Ovary (tissue), 10 donors: ENCODE measurements at places on chromosomes 16 and 17.
A peak's percentile ranks its signal among the peaks of the same experiment; 100 is the strongest.

DNA sequence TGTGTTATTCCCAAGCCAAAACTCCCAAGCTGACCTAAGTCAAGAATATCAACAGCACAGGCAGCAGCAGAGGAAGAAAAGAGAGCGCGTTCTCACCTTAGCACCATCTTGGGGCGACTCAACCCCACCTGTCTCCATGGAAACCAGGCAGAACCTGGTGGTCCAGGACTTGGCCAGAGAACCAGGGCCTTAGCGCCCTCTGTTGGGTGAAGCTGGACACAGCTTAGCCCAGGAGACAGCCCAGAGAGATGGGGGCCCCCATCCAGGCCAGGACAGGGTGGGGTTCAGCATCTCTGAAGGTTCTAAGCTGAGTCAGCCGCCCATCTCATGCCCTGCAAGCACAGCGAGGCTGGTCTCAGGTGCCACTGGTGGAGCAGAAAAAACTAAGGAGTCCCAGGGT, 60.1 kb upstream of the TMEM132E start:
- no peak overlapping the region for H3K4me3 ChIP-seq
- no peaks in the 10 kb centered on the region for H3K36me3 ChIP-seq
- no peaks in the 10 kb centered on the region for H3K27me3 ChIP-seq
- DNase-seq = no peak
- no peaks in the 10 kb centered on the region for H3K4me1 ChIP-seq

GRCh38 chr17:16419929-16420271, 4.5 kb downstream of the TRPV2 start:
- no peak for DNase-seq
- peaks cover 5% of the 10 kb centered on the region for H3K4me1 ChIP-seq
- H3K27ac ChIP-seq = no peak overlapping the region
- H3K27me3 ChIP-seq = no peaks in the 10 kb centered on the region
- no peak overlapping the region for H3K4me3 ChIP-seq

- H3K27ac ChIP-seq = no peak overlapping the region
- H3K27me3 ChIP-seq = no peaks in the 10 kb centered on the region
- no peaks in the 10 kb centered on the region for H3K4me1 ChIP-seq
- H3K4me3 ChIP-seq = no peak overlapping the region
- H3K36me3 ChIP-seq = no peaks in the 10 kb centered on the region
- DNase-seq = no peak
Measured at GRCh38 chr17:34723875-34724274, 144.5 kb downstream of the TMEM132E start.

DNA sequence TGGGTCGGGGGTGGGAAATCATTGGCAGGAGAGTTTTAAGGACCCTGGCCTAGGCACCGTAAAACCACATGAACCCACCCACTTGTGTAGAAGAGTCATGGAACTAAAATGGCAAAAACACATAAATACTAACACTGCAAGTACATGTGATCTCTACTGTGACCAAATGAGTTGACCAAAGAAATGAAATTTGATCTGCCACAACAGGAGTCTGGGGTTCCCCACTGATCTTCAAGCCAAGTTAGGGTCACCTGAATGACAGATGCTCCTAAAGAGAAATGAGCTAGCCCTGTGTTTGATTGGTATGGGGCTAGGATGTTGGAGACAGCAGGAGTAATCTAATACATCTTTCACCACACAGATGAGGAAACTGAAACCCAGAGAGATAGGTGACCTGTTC, 21.5 kb upstream of the SKAP1 start:
- no peaks in the 10 kb centered on the region for H3K4me1 ChIP-seq
- H3K27me3 ChIP-seq = no peaks in the 10 kb centered on the region
- H3K36me3 ChIP-seq = no peaks in the 10 kb centered on the region
- DNase-seq = no peak
- H3K27ac ChIP-seq = no peak overlapping the region
- H3K4me3 ChIP-seq = no peak overlapping the region

GRCh38 chr17:59786536-59787319, 79.3 kb downstream of the VMP1 start:
- peak overlapping the region; percentile 2 for H3K4me3 ChIP-seq
- DNase-seq = no peak
- no peaks in the 10 kb centered on the region for H3K27me3 ChIP-seq
- peaks cover 12% of the 10 kb centered on the region for H3K4me1 ChIP-seq
- H3K27ac ChIP-seq = peak overlapping the region; percentile 6

GRCh38 chr16:50606431-50607050, 58.3 kb downstream of the NKD1 start:
- H3K4me3 ChIP-seq = no peak overlapping the region
- no peak overlapping the region for H3K27ac ChIP-seq
- peaks cover 19% of the 10 kb centered on the region for H3K4me1 ChIP-seq
- H3K27me3 ChIP-seq = no peaks in the 10 kb centered on the region
- no peak for DNase-seq

DNA sequence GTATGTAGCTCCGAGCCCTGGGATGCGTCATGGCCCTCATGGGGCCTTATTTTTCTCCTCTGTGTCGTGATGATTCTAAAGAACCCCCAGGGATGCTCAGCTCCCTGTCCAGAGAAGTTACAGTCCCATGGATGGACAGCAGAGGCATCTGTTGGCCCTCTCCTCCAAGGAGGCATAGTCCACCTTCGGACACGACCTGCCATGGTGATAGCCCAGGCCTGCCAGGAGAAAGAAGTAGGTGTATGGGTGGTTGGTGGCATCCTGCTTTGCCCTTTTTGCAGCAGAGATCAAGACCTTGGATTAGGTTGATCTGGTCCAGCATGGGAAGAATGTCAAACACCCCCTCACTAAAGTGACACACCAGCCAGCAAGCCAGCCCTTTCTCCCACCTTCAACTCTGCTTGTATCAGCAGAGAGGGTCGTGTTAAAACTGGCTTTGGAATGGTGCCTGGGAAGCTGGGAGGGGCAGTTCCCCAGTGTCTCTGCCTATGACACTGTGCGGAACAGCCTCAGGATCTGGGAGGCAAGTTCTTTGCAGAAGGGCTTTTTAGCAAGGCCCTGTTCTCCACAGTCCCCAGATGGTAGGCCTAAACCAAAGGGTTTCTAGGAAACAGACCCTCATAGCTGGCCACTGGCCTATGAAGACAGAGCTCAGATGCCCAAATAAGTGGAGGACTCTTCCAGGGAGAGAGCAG, 259.9 kb upstream of the RPL38 start:
- H3K4me3 ChIP-seq = no peak overlapping the region
- H3K27ac ChIP-seq = no peak overlapping the region
- DNase-seq = no peak
- no peaks in the 10 kb centered on the region for H3K36me3 ChIP-seq

DNA sequence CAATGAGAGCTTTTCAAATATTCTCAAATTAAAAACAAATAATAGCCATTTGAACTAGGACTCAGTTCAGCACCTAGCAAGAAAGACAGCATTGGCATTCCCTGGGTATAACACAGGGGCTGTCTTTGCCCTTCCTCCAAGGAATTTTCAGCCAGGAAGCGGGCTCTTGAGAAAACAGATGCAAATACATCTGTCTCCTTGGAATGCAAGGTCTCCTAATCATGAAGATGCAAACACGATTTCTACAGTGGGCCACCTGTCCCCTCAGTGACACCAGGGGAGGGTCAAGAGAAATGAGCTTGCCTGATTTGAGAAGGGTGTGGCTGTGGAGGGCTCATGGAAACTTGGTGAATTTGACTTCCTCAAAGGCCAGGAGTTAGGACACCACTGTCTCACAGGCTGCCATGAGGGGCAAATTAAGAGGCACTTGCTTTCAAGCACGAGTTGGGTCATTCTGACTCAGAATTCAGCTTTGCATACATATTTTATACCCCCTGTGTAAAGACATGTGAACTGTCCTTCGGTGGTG, 24.5 kb upstream of the SUPT4H1 start:
- H3K4me1 ChIP-seq = no peaks in the 10 kb centered on the region
- H3K27me3 ChIP-seq = no peaks in the 10 kb centered on the region
- no peaks in the 10 kb centered on the region for H3K36me3 ChIP-seq
- DNase-seq = no peak
- H3K4me3 ChIP-seq = no peak overlapping the region

DNA sequence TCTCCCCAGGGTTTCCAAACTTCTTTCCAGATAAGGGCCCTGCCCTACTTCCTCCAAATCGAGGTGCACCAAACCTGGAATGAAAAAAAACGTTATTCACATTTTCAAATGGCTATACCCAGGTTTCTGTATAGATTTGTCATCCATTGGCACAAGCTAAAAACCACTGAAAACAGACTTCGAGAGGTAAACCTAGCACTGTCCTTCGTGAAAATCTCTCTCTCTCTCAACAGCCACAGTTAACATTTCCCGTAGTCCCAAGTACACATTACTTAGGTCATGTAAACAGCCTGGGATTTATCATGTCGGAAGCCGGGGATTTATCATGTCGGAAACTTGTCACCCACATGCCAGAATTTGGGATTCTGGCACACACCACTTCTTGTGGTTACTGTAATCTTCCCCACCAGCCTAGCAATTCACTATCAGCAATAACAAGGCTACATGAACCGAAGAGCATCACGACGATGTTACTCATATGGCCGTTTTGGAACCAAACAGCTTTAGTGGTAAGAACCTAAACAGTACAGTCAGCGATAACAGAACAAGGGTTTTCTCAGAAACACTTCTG, 1.2 kb downstream of the DDX5 start:
- peaks cover 4% of the 10 kb centered on the region for H3K4me1 ChIP-seq
- no peaks in the 10 kb centered on the region for H3K27me3 ChIP-seq
- peak overlapping the region; percentile 99 for H3K27ac ChIP-seq

- DNase-seq = peak; percentile 83
- no peaks in the 10 kb centered on the region for H3K36me3 ChIP-seq
- peak overlapping the region; percentile 71 for H3K4me3 ChIP-seq
- peaks cover 8% of the 10 kb centered on the region for H3K4me1 ChIP-seq
Measured at GRCh38 chr17:7856011-7856810, 1.1 kb downstream of the NAA38 start.

DNA sequence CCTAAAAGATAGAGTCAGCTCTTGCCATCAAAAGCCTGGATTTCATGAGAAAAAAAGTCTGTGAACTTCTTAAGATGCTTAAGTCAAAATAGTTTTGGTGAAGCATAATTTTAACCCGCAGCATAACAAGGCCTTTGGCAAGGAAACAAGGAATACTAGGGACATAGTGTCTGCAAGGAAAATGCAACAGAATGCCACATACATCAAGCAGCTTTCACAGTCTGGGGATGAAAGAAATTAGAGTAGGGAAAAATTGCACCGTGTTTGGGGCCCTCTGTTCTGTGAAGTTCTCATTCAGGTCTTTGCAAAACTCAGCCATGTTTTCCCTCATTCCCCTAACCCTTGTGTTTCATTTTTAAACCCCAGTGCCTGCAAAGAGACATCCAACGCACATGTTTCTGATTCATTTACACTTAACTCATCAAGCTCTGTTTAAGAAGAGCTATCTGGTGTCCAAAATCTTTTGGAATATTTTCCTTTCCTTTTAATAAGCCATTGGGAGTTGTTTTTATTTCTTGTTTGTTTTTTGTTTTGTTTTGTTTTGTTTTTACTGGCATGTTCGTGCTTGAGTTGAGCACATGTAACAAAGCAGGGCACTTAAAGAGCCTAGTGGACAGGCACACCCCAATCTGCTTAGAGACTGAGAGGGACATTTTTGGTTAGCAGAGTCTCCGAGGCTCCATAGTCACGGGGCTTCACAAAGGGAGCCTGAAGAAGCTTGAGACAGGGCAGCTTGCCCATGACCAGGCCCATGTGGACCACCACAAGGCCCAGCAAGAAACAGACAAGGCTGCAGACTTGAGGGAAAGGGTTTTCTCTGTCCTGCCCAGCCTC, 116.5 kb downstream of the ANKFN1 start:
- DNase-seq = no peak
- H3K4me1 ChIP-seq = no peaks in the 10 kb centered on the region
- no peak overlapping the region for H3K27ac ChIP-seq
- H3K27me3 ChIP-seq = no peaks in the 10 kb centered on the region

GRCh38 chr17:46732754-46733398, 85.6 kb downstream of the WNT3 start:
- H3K27me3 ChIP-seq = no peaks in the 10 kb centered on the region
- H3K27ac ChIP-seq = no peak overlapping the region
- no peaks in the 10 kb centered on the region for H3K36me3 ChIP-seq
- no peaks in the 10 kb centered on the region for H3K4me1 ChIP-seq
- DNase-seq = no peak

GRCh38 chr16:51055434-51055833, 95.6 kb downstream of the SALL1 start:
- H3K27ac ChIP-seq = no peak overlapping the region
- no peaks in the 10 kb centered on the region for H3K27me3 ChIP-seq
- no peak overlapping the region for H3K4me3 ChIP-seq
- no peaks in the 10 kb centered on the region for H3K36me3 ChIP-seq

DNA sequence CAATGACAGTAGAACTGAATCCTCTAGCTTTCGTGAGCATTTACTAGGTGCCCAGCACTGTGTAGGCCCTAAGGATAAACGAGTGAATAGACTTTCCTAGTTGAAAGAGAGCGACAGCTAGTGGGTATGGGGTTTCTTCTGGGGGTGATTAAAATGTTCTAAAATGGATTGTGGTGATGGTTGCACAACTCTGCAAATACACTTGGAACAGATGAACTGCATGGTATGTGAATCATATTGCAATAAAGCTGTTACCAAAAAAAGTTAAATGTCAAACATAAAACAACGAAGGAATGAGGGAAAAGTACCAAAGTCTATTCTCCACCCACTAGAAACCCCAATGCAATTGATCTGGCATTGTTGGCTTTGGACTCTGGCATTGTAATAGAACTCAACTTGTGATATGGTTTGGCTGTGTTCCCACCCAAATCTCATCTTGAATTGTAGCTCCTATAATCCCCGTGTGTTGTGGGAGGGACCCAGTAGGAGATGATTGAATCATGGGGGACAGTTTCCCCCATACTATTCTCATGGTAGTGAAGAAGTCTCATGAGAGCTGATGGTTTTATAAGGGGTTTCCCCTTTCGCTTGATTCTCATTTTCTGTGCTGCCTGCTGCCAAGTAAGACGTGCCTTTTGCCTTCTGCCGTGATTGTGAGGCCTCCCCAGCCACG, 70.5 kb downstream of the MARF1 start:
- no peaks in the 10 kb centered on the region for H3K36me3 ChIP-seq
- DNase-seq = no peak
- H3K4me1 ChIP-seq = no peaks in the 10 kb centered on the region
- H3K4me3 ChIP-seq = no peak overlapping the region
- no peak overlapping the region for H3K27ac ChIP-seq

DNA sequence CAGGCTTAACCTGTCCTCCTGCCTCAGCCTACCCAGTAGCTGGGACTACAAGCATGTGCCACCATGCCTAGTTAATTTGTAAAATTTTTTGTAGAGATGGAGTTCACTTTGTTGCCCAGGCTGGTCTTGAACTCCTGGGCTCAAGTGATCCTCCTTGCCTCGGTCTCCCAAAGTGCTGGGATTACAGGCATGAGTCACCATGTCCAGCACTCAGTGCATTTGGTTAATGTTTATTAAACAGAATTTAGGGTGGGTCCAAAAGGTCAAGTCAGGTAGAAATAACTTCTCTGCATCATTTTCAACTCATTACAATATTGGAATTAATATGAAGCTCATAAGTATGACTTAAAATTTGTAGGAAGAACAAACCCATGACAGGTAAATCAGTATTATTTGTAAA, 55.7 kb downstream of the RHOT1 start:
- H3K36me3 ChIP-seq = no peaks in the 10 kb centered on the region
- DNase-seq = no peak
- no peaks in the 10 kb centered on the region for H3K4me1 ChIP-seq
